Suppressor macrophage treated with lipopolysaccharide for 1 hour (primary cell): ENCODE measurements at places on chromosomes 4 and X.

DNA sequence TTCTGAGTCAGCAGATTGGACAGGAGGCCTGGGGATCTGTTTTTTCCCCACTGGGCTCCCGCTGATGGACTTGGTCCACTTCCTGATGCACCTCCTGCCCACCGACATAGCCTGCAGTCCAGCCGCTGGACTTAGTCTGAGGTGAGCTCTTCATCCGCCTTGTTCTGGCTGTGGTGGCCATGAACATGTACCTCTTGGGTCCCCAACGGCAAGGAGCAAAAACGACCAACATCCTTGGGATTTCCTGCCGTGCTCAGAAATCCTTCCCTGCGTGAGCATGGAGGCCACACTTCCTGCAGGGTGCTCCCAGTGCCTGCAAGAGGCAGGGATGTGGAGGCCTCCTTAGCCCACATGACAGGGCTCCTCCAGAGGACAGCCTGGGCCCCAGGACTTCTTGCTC, 76.8 kb downstream of the CRMP1 start:
- DNase-seq, result no peak

GRCh38 chrX:65821721-65822496, 154.5 kb downstream of the MSN start:
- peak; percentile 36 for DNase-seq

DNA sequence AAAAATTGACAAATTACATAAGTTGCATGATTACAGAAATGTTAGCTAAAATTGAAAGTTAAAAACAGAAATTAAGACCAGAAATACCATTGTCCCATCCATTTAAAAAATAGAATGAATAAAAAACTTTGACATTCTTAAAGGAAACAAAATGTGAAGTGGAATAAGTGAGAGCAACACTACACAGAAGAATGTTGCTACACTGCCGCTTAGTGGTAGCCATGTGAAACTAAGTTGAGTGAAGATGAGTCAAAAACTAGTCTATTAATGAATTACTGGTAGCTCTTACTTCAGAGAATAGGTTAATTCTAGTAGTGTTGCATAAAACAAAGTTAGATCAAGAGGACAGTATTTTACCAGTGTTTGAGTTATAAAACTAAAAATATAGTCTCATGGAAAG, 571.0 kb upstream of the KLHL4 start:
- DNase-seq, result no peak

DNA sequence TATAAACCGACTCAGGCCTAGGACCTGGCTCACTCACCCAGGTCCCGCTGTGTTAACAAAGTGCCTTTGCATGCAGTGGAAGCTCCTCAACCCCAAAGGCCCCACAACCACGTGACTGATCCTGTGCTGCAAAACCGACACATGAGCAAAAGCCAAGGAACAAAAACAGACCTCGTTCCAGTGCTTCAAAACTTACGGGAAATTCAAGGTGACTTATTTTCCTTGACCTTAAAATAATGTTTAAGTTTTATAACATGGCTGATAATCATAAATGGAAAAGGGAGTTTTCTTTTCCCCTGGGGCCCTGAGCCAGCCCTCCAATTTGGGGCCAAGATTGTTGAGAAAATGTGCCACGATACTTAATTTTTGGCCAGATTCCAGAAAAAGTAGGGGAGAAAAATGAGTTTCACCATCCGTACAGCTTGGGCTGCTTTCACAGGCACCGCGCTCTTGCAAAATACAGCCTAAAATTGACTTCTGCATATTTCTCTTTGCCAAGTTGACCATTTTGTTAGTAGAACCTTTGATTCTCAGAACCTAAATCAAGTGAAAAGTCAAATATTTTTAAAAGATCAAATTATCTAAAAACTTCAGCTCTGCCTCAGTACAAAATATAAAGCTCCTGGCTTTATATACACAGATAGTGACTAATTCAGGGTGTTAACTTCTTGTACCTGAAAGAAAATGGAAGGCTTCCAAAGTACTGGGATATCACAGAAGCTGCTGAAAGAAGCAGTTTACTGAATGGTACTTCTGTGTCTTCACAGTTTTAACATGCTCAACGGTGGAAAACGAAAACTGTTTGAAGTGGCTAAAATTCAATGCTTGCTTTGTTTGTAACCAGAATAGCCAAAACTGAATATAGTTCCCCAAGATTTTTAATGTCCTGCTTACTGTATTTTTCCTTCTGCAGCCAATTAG, 93.8 kb downstream of the APBB2 start:
- no peak for DNase-seq

DNA sequence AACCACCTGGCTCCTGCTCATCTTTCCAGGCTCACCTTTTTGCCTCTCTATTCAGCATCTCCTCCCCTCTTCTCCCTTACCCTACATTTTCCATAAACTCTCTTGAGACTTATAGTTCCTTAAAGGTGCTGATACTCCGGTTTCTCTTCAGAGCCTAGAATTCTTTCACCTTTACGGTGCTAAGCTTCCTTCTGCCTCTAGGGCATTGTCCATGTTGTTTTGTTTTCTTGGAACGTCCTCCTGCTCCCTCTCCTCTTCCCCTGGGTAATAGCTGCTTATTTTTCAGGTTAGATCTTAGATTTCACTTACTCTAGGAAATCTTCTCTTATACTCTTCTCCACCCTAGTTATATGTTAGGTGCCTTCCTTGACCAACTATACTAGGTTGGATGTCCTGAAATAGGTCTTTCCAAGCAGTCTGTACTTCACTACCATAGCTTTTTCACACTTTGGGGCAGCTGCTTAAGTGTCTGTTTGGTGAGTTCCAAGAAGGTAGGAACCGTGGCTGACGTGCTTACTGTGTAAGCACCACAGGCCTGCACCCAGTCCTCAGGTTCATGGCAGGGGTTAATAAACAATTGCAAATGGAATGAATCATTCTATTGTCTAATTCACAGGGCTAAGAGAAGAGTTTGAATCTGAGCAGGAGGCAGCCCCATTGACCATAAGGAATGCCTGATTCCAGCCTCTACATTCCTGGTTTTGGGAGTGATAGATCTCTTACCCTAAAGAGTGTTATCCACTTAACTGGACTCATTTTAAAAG, 227.5 kb downstream of the MGST2 start:
- no peak for DNase-seq

- peak; percentile 21 for DNase-seq
Measured at GRCh38 chrX:123773258-123773988, 40.6 kb upstream of the THOC2 start.

DNA sequence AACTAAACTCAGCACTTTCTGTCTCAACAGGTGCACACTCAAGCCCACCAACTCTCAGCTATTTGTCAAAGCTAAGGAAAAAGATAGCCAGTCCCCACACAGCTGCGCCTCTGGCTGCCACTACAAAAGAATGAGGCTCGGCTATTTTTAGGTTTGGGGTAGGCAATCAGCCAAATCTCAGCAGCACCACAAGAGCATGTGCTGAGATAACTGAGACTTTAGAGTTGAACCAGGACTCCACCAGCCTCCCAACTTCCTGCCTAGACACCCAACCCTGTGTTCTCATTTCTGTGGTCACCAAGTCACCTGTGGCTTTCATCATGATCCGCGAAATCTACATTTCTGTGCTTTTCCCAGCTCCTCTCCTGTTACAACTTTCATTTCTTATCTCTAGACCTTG, 28.0 kb downstream of the DMD start:
- no peak for DNase-seq

DNA sequence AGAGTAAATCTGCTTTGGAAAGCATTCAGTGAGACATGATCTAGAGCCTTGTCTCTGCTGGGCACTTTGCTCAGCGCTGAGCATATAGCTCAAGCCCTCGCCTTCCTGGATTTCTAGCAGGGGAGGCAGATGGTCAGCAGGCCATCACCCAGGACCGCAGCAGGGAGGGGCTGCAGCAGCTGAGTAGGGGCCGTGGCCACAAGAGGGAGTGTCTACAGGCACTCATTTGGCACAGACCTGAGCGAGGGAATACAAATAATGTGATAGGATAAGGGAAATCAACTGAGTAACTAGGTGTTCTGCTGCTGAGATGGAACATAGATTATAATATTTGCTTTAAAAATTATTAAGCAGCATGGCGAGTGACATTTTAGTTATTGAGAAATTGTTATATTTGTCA, 30.2 kb downstream of the OFD1 start:
- DNase-seq, result no peak

DNA sequence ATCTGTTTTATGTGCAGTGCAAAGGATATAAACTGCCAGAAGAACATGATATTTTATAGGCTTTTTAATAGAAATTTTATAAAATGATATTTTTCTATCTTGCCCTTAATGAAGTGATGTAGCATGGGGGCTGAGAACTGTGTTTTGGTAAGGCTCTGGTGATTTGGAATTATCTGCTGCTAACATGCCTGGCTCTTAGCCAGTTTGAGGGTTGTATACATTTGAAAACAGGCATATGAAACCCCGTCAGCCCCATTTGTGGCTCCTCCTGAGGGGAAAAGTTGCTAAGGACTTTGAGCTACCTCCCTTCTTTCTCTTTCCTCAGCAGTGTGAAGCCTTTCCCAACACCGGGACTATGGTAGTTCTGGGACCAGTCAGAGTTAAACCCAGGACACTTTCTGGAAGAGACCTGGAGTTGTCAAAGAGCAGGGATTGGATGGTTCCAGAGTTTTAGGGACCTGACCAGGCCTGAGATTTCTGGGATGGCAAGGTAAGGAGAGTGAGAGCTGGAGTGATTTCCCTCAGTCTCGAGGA, 4.7 kb downstream of the SFRP2 start:
- no peak for DNase-seq

DNA sequence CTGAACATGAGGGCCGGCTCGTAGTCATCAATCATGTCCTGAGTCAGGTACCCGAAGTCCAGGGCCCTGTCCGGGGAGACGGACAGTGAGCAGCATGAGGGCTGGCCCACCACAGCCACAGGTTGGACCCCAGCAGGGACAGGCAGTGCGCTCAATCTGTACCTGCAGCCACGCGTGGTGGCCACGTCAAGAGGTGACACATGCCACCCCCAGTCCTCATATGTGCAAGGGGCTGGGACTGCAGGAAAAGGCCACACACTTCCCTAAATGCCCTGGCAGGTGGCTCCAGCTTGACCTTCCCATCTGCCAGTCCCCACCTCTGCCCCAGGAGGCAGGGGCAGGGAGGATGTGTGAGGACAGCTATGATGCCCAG, 73.8 kb upstream of the MXD4 start:
- no peak for DNase-seq

DNA sequence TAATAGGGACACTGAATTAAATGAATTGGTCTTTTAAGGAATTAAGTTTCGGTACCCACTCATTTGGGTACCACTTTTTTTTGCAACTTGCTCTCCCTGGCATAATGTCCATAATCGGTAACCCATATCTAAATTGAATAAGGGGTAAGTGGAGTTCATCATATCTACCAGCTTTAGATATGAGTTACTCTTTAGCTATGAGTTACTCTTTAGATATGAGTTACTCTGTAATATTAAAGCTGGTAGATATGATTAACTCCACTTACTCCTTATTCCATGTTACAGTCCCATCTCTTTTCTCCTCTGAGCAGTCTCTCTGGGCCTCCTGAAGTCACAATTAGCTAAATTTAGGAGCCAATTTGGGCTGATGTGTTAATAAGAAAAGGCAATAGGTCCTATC, 85.7 kb downstream of the TEX13C start:
- DNase-seq, result no peak

- DNase-seq, result no peak
Measured at GRCh38 chrX:101659601-101660063, at the start of gene ARMCX2. Gene ARMCX2 (minus strand): TSS chrX:101659850. CDS start chrX:101657588, 2,262 bp downstream.

DNA sequence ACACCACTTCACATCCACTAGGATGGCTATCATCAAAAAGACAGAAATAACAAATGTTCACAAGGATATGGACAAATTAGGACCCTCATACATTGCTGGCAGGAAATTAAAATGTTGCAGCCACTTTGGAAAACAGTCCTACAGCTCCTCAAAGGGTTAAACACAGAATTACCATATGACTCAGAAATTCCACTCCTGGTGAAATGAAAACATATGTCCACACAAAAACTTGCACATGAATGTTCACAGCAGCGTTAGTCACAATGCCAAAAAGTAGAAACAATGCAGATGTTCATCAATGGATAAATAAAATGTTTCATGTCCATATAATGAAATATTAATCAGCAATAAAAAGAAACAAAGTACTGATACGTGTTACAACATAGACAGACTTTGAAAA, 15.1 kb downstream of the S100G start:
- no peak for DNase-seq

GRCh38 chrX:46376246-46376885, 168.9 kb downstream of the ZNF674 start:
- peak; percentile 48 for DNase-seq

- DNase-seq, result no peak
Measured at GRCh38 chr4:172653676-172654075, 514.9 kb upstream of the GALNT7 start.

- DNase-seq, result peak; percentile 81
Measured at GRCh38 chrX:48897157-48897624, 377 bp downstream of the TIMM17B start.

- DNase-seq, result no peak
Measured at GRCh38 chr4:13470379-13470778, 13.8 kb downstream of the RAB28 start.

GRCh38 chr4:140170299-140170698, 16.3 kb upstream of the MAML3 start:
- no peak for DNase-seq

- DNase-seq, result no peak
Measured at GRCh38 chrX:154597221-154597620, 12.3 kb downstream of the CTAG1A start.

DNA sequence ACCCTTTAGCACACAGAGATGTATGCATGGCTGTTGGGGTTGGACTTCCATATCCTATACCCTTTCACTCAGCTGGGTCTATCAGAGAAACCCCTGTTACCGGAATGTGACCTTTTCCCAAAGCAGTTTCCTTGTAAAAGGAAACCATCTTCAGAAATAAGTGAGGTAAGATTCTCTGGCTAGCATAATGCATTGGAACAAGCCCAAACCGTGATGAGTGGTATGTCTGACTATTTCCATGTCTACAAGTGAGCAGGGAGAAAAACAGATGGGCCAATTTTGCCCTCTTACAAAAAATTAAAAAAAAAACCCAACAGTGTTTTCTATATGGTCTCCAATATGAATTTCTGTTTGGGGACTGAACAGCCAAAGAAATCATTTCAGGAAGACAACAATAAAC, 283.9 kb downstream of the SMARCA1 start:
- DNase-seq, result no peak

DNA sequence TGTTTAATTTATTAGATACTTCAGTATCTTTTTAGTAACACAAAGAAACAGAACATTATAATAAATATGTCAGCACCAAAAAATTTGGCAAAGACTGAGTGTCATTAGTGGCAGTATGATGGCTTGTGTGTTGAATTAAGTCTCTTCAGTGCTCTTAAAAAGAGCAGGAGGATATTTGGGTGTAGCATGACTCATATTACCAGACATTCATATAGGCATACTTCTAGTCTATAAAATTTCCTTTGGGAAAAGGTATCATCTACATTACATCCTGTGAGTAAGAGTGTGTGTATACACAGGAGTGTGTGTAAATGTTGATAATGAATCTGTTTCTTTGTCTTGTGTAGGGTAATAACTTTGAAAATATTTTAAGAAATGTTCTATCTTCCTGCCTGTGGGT, 135.7 kb downstream of the CNKSR2 start:
- DNase-seq, result no peak

DNA sequence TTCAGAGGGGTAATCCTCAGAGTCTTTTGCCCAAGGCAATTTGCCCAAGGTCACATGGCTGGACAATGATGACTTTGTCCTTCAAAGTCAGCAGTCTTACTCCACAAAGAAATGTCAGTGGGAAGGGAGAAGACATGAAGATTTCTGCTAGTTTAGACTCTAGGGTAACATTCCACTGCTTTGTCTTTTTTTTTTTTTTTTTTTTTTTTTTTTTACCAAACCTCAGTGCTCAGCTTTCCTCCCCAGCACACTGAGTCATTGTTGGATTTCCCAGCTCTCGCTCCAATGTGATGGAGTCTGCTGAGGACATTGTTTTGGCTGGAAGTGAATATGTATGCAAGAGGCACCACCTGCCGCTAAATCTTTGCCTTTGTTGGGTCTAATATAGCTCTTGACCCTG, 7.2 kb upstream of the C1QTNF7 start:
- peak; percentile 60 for DNase-seq
